NCI-H1694 (cell line): ENCODE measurements at places on chromosomes 16 and 17.

- no peak for DNase-seq
Measured at GRCh38 chr16:2523801-2524231, 3.6 kb downstream of the AMDHD2 start.

DNA sequence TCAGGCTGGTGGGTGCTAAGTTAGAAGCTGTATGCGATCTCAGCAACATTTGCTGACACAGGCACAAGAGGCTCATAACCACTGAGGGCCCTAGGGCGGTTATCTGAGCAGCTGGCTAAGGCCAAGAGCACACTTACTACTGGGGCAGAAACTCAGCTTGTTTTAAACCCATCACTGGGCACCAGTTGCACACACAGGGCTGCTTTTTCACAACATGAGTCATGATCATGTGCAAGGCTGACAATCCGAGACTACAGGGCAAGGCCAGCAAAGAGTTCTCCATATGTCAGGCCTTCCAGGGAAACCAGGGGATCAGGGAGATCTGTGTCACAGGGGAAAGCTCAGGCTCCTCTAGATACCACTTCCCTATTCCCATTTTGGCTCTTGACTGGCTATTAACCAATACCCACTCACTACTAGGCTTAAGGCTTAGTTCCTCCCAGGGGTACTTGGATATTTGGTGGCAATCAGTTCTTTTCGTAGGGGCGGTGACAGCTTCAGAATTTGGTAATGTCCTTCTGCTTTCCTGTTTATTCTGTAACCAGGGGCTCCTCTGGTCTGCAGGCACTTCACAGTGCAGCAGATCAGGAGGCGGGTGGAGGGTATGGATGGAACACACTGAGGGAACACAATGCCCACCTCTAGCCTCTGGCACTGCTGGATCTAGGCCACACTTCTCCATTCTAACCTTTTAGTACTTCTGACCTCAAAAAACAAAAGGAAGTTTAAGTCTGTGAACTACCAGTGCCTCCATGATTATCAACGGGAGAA is 44.9 kb upstream of the ERN1 start:
- peak; percentile 77 for DNase-seq

GRCh38 chr17:55432358-55433028 is 10.9 kb upstream of the MMD start:
- no peak for DNase-seq

- no peak for DNase-seq
Measured at GRCh38 chr17:37825851-37826250, 81.0 kb upstream of the HNF1B start.

- no peak for DNase-seq
Measured at GRCh38 chr16:4828567-4829321, 18.3 kb downstream of the GLYR1 start.

GRCh38 chr16:1330260-1330914 is 3.1 kb upstream of the BAIAP3 start:
- DNase-seq: no peak

- no peak for DNase-seq
Measured at GRCh38 chr17:35841101-35841500, 27.6 kb downstream of the HEATR9 start.

DNA sequence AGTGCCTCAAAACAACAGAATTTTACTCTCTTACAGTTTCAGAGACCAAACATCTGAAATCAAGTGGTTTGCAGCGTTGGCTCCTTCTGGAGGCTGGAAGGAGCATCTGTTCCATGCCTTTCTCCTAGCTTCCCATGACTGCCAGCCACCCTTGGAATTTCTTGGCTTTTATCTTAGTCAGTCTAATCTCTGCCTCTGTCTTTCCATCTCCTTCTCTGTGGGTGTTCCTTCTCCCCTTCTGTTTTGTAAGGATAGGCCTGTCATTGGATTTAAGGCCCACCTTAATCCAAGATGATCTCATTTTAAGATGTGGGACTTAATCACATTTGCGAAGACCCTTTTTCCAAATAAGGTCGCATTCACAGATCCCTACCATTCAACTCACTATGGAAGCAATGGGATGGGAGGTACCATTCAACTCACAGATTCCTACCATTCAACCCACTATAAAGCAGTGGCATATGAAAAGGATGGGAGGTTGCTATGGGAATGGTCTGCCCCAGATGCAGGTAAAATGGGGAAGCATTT is 321.8 kb downstream of the WWOX start:
- DNase-seq: no peak

- DNase-seq: peak; percentile 68
Measured at GRCh38 chr17:80826955-80827645, 164.5 kb upstream of the CHMP6 start.

GRCh38 chr16:78576941-78577340 is 477.5 kb downstream of the WWOX start:
- no peak for DNase-seq

DNA sequence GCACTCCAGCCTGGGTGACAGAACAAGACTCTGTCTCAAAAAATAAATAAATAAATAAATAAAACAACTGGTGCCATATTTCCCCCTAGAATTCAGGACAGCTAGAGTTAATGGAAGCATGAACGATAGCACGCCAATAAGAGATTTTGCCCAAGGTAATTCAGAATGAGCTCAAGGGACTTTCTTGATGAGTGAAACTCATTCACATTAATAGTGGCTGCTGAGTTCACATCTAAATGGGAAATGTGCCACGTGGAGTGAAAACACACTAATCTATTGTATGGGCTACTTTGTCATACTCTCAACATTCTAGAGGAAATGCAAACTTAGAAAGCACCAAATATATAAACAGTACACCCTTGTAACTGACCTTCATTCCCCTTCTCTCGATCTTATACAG is 47.4 kb upstream of the PSMD7 start:
- DNase-seq: no peak

GRCh38 chr17:980406-981291 is 1.1 kb upstream of the NXN start:
- DNase-seq: peak; percentile 93

DNA sequence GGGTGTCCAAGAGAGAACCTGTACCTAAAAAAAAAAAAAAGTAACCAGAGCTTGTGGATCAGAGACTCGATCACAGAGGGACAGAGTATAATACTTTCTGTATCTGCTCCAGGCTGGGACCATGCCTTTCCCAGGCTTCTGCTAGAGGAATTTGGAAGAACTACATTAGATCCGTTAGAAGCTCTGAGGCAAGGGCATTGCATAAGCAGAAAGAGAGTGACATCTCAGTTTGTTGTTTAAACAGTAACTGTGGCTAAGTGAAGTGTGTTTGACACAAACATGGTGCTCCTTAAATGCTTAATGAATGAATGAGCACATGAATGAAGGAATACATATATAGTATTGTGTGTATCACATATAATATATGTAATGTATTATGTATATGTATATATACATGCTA is 131.2 kb downstream of the HS3ST3B1 start:
- no peak for DNase-seq

DNA sequence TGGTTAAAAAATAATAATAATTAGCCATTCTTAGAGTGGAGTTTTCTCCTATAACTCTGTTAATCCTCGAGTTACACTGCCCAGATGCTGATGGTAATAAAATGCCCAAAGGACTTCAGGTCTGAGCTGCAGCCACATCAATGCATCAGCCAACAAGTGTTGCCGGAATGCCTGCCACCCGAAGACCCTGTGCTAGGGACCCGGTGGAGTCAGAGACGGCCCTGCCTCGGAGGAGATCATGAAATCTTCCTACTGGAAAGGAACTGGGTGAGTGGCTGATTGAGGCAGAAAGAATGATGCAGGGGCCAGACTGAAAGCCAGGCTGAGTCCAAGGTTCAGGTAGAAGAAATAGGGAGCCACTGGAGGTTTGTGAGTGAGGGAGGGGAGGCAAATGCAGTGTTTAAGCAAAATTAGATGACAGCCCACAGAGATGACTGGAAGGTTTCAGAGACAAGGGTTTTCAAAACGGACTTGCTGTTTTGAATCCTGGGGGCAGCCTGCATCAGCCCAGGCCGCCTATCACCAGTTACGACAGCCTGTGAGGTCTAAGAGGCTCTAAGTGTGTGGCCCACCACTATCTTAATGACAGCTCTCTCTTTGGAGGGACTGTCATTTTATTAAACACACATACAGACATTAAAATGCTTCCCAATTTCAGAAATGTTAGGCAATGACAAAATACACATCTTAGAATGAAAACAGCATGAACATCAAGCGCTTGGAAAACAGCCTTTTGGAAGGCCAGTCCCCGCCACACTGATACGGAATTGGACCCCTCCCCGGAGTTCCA is 100.0 kb downstream of the ZNF423 start:
- no peak for DNase-seq

DNA sequence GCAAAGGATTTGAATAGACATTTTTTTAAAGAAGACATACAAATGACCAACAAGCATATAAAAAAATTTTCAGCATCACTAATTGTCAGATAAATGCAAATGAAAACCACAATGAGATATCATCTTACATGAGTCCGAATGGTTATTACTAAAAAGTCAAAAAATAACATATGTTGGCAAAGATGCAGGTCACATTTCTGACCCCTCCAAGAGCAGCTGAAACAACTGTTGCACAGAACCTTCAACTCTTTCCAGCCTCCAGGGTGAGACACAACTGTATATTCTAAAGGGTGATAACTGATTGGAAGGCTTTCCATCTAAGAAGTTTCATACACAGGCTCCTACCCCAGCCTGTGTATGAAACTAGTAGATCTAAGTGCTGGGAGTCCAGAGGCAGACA is 51.9 kb downstream of the SLFN5 start:
- no peak for DNase-seq

DNA sequence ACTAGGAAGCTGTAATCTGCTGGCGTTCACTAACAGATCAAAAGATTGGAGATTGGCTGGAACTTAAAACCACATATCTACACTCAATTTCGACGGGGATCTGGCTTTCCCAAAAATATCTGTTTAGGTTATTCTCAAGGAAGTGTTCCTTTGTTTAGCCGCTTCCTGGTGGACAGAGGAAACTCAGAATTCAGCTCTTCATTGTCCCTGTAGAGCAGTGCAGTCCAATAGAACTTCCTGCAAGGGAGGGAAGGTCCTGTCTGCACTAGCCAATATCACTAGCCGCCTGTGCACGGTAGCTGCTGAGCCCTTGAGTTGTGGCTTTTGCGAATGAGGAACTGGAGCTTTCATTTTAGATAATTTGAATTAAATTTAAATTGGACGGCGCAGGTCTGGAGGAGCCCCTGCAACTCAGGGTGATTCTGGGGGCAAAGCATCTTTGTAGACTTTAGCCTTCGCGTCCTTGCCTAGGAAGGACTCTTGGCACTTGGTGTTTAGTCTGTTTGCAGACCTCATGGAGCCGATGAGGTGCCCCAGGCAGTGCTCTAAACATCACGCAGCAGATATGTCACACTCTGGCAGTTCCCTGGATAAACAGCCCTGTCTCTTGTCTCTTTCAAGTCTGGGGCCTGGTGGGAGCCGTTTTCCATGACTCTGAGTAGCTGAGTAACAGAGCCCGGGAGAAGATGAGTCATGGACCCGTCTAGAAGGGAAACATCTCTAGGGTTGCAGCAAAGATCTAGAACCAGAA is 122.2 kb downstream of the CCDC182 start:
- no peak for DNase-seq

- DNase-seq: no peak
Measured at GRCh38 chr16:82264756-82265155, 94.7 kb upstream of the MPHOSPH6 start.

GRCh38 chr17:33140413-33141099 is 148.9 kb downstream of the SPACA3 start:
- no peak for DNase-seq

DNA sequence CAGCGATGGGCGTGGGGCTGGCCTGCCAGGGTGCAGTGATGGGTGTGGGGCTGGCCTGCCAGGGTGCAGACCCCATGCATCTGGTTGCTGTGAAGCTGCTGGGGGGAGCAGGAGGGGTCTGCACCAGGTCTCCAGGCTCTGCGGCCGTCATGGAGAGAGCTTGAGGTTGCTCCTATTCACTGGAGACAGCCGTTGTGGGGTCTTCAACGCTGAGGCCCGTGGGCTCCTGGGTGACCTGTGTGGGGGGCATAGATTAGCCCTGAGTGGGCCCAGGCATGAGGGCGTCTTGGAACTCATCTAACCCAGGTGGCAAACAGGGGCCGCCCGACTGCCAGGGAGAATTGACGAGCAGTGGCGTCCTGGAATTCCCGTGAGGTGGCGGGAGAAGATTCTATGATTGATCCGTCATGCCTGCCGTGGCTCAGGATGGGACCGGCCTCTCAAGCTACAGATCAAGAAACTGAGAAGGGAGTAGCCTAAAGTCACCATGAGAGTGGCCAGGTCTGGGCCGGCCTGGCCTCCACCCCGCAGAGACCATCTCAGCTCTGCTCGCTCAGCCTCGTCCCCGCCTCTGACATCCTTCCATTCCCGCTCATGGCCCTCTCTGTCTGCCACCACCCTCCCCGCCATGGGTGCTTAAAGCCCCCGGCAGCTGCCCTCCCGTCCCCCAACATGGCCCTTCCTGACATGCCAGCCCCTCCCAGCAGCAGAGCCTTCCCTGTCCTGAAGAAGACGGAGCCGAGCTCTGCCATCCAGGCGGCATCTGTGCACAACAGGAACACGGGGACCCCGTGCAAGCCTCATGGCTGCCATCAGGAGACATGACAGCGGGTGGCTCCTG is 50.7 kb upstream of the ACSF3 start:
- DNase-seq: no peak

DNA sequence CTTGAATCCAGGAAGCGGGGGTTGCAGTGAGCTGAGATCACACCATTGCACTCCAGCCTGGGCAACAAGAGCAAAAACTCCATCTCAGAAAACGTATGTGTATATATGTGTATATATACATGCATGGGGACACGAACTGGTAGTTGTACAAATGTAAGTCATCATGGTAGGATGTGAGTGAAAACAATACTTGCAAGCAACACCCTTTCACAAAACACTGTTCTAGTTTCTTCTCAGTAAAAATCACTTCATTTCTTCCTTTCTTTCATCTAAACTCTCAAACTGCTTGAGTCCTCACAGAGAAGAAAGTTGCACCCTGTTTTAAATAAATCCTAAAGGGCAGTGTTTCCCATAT is 51.8 kb downstream of the METTL16 start:
- DNase-seq: no peak

DNA sequence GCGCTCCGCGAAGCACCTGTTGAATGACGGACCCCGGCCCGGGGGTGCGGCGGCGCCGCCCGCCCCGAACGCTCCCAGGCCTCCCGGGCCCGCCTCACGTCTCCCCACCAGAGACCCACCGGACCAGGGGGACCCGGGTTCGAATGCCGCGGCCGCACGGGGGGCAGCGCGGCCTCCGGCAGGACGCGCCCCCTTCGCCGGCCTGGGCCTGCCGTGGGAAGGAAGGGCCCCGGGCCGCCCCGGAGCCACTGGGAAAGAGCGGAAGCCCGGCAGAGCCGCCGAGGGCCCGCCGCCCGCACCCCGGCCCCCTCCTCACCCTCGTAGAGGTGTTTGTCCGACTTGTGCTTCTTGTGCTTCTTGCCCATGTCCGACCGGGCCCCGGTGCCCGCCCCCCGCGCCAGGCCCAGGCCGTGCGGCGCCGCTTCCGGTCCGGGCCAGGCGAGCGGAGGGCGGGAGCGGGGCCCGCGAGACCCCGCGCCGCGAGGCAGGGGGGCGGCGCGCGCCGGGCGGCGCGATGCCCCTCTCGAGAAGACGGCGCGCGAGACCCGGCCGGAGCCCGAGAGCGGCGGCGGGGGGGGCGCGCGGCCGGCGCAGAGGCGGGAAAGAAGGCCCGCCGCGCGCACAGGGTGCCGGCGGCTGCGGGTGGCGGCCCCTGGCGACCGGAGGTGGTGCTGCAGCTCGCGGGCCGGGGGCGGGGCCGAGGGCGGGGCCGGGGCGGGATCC is at the start of gene BRD7:
Gene BRD7 (minus strand): TSS at position 579 of the 723 bp plus-strand sequence. CDS start 214 bp downstream, at position 365.
- DNase-seq: no peak

- no peak for DNase-seq
Measured at GRCh38 chr16:84690088-84690819, 9.5 kb upstream of the USP10 start.
